ENCODE measurements at places on chromosomes 13 and 19.
A peak's percentile ranks its signal among the peaks of the same experiment; 100 is the strongest.

DNA sequence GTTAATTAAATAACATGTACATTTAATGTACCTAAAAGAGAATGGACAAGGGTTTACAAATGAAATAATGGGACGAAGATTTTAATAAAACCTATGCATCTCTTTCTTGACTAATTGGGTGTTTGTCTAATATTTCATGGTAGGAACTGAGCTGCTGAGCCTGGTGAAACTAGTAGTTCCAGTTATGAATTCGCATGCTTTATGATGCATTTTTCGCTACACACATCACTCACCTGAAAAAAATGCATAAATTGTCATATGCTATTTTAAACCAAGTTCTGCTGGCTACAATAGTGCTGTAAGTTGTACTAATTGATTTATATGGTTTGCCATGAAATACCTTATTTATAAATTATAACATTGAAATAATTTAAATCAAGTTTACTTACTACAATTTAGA, 806.8 kb upstream of the SLITRK5 start:
- no peak for DNase-seq

GRCh38 chr13:68030152-68030809, 800.1 kb upstream of the PCDH9 start:
- no peak for DNase-seq

- no peak for DNase-seq
These were observed 204.2 kb downstream of the USP12 start for GRCh38 chr13:26967119-26968038.

DNA sequence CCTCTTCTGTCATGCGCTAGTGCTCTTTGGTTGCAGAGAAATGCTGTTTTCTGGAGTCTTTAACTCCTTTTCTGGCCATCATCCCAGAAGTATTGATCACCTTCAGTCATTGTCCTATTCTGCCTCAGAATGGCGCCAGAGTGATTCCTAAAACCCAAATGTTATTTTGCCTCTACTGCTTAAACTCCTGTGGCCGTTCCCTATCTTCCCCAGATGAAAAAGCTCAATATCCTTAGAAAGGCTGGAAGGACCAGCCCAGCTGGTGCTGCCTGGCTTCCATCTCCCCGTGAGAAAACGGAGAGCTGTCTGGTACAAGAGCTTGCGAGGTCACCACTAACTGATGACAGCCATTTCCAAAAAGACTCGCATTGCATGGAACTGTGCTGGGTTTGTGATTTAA, 179.1 kb downstream of the RBM26 start:
- no peak for DNase-seq

DNA sequence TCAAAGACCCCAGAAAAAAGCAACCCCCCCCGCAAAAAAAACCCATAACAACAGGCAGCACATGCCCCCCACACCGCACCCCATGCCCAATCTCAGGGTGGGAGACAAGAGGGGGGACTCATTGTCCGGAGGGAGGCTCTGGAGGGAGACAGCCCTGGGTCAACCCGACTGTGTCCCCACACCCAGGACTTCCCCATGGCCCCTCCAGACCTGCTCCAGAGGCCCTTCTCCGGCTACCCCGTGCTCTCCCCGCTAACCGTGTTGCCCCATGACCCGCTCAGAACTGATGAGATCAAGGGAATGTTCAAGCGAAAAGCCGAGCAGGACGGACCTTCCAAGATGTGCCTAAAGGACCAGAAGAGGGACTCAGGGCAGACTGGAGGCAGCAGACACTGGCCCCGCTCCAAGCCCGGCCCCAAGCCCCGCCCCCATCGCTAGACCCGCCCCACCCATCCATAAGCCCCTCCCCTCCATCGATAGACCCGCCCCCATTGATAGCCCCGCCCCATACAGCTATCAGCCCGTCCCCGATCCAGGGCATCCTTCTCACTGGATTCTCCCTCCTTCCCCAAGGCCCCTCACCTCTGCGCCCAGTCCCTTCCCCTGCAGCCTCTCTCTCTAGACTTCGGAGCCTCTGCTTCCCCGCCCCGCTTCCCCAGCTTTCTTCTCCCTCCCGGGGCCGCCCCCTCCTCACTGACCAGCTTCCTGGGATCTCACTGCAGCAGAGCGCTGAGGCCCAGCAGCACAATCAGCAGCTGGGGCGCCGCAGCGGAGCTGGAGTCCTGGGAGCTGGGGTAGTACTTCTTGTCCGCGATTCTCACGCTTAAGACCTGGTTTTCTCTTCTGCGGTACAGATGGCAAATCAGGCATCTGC, 2.2 kb downstream of the BST2 start:
- peak; percentile 64 for DNase-seq

DNA sequence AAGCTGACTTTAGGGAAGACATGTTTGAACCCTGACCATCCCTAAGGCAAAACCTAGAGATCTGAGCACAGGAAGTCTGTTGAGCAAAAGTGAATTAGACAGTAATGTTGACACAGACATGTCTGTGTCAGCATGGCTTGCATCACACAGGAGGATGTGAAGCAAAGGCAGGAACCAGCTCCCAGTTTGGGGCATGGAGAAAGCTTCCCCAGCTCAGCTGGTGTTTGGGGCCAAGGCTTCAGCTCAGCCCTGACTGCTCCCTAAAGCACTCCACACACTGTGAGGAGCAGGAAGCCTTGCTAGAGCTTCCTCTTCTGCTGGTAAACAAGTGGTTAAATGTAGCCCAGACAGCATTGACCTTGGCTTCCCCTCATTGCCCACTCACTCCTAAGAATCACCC, 153.8 kb upstream of the UBL3 start:
- no peak for DNase-seq

- DNase-seq: no peak
These were observed 66.9 kb upstream of the CACNA1A start for GRCh38 chr19:13573056-13573667.

GRCh38 chr13:102136735-102137296, 265.0 kb downstream of the FGF14 start:
- DNase-seq: no peak

DNA sequence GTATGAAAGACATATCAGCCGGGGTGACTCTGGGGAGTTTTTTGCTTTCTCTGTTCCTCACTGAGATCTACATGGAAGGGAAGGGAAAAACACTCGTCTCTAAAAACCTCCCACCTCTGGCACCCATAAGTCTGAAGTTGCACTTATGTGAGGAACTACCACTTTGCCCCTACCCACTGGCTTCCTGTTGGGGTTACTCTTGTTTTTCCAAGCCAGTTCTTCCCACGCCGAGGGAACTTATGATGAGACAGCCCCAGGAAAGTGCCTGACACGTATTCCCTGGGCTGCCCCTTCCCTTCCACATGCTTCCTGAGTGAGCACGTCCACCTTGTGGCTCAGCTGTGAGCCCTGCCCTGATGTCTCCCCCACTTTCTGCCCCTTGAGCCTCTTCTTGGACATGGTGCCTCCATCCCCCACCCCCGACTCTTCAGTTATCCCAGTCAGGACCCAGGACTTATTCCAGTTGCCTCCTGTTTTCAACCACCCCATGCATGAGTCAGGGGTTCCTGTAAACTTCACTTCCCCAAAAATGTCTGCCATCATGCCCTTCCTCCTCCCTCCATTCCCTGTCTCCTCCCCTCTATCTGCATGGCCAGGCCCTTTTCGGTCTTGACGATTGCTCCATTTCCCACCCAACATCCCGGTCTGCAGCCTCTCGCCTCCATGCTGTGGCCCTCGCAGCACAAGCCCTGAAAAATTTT, 5.1 kb upstream of the SIGLEC7 start:
- DNase-seq: no peak

DNA sequence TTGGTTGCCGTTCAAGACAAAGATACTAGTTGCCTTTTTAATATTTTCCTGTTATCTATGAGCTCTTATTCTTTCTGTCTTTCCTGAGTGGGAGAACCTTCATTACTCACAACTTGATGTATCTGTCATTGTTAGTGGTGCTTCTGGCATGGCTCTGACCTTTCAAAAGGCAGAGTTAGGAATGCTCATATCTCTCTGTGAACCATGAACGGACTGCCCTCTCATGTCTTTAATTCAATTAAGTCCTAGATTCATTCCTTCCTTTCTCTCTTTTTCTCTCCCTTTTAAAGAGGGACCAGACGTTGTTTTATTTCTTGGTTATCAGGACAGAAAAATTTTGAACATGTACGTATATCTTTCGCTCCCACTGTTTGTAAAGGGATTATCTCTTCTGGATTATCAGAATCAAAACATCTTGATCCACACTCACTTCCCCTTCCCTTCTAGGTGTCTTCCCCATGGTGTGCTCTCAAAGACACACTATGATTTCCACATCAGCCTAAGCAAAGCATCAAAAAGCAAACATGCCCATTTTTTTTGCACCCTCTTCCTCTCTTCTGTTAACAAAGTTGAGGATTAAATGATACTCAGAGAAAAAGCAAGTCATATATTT, 90.3 kb downstream of the LRCH1 start:
- DNase-seq: no peak

DNA sequence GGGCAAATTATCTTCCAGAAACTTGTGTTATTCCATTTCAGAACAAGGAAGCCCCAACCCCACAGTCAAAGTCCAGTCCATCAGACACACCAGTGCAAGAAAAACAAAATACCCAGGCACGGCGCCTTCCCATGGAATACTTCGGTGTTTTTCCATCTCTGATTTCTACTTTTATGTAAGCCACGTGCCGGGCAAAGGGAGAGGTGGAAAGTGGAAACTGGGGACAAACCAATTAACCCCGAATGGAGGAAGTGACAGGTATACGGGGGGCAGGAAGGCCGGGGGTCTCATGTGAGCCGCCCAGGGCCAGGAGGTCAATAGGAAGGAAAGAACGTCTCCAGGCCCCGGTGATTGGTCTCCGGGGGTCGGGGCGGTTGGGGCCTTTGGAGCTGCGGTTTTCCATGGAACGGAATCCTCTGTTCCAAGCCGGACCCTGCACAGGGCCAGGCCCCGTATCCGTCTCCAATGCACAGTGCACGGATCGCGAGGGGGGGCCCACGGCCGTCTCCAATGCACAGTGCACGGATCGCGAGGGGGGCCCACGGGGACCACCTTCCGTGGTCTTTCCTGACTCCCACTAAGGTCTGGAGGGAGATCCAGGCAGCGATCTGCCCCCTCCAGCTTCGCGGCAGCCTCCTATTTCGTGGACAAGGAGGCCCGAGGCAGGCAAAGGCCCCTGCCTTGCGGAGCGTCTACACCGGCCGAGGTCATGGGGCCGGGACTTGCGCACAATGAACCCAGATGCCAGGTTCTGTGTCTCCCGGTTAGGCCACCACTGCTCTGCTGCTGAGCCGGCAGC, 79.7 kb downstream of the GADD45B start:
- no peak for DNase-seq

DNA sequence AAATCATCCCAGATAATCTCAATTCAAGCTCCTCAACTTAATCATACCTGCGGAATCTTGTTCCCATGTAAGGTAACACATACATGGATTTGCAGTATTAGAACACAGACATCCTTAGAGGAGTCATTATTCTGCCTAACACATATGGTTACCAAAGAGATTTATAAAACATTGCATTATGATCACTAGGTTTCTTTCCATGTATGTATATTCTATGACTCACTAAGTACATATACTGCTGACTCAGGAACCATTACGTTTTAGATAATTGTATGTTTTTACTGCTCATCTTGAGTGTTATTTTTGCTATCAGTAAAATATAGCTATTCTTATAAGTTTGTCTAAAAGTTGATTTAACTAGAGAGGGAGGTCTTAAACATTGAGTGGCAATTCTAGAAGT, 182.9 kb downstream of the SLITRK6 start:
- DNase-seq: no peak

- DNase-seq: no peak
These were observed 383.4 kb downstream of the IRS2 start for GRCh38 chr13:109403012-109403421.

- no peak for DNase-seq
These were observed 90.6 kb downstream of the SPRY2 start for GRCh38 chr13:80250213-80250810.

- no peak for DNase-seq
These were observed 20.5 kb upstream of the C1QTNF9 start for GRCh38 chr13:24288870-24289269.

- no peak for DNase-seq
These were observed 11.9 kb downstream of the ZNF787 start for GRCh38 chr19:56109226-56109625.

DNA sequence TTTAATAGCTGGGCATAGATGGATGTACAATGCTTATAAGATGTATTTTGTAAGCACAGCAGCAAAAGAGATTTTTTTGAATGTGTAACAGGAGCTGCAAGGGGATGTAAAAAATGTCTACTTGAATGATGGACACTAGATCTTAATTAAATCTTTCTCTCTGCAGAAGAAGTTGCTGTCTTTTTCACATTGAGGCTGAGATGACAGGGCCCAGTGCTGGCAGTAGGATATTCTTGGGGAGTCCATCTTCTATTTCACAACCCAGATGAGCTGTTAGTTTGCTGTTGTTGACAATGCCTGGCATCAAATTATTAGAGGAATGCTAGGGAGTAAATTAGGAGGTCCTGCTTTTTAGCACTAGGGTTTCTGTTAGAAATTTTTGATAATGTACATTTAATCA, 698.7 kb downstream of the SLITRK5 start:
- no peak for DNase-seq

DNA sequence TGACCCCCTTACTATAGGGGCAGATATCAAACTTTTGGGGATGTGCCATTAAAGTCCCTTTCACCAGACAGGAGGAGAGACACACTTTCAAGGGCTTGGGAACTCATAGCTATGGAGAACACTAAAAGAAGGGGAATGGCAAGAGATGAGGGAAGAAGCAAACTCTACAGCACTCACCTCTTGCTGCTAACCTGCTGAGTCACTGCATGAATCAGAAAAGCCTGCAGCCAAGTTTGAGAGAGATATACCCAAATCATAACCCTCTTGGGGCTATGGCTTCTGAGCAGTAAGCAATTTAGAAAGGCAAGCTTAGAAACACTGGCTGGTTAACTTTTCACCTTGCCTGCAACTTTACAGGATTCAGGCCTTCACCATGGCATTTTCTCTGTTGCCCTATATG, 1028.0 kb downstream of the UQCRFS1 start:
- DNase-seq: no peak

GRCh38 chr13:22432690-22433089, 748.1 kb upstream of the SGCG start:
- no peak for DNase-seq

- no peak for DNase-seq
These were observed 17.4 kb upstream of the OR7D2 start for GRCh38 chr19:9161427-9161826.

DNA sequence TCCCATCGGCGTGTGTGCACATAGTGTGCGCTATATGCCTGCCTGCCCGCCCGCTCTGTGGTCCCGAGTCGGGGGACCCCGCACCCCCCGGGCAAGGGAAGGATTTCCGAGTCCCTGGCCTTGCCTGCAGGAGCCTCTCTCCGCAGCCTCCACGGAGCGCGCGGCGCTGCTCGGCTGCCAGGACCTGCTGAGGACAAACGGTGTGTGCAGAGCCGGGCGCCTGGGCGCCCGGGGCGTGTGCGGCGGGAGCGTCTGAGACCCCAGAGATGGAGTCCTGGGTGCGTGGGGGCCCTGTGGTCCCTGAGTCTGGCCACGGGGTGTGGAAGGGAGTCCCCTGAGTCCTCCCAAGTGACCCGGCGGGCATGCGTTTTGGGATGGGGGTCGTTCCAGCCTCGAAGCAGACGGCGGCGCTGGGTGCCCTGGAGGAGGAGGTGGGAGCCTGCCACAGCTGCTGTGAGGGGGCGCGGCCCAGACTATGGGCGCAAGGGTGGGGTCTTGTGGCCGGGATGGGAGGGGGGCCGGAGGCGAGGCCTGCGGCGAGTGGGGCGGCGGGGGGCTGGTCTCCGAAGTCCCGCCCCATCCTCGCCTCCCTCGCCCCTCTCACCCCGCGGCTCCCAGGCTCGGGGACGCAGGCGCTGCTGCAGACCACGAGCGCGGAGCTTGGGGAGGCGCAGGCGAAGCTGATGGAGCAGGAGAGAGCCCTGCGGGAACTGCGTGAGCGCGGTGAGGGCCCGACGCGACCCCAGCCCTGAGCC, 25.3 kb downstream of the CLEC4M start:
- no peak for DNase-seq

GRCh38 chr19:8307400-8307964, 676 bp downstream of the CD320 start:
- peak; percentile 21 for DNase-seq

All from GM12865 (cell line).